ENCODE measurements at places on chromosomes 3 and 15. TPM values are rescaled to one million over a fixed set of nuclear protein-coding genes. Genes with fewer than 3 reads are reported as not detected.

DNA sequence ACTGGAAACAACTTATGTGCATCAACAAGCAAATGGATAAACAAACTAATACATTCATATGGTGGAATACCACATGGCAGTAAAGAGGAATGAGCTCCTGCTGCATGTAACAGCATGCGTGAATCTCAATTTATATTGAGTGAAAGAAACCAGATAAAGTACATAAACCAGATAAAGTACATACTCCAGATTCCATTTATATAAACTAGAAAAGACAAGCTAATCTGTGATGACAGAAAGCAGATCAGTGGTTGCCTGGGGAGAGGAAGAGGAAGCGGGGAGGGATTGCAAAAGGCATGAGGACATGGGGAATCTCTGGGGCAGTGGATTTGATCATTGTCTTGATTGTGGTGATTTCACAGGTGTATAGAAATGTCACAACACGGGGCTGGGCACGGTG, 34.2 kb downstream of the LIMD1 start:
- no peak for DNase-seq

DNA sequence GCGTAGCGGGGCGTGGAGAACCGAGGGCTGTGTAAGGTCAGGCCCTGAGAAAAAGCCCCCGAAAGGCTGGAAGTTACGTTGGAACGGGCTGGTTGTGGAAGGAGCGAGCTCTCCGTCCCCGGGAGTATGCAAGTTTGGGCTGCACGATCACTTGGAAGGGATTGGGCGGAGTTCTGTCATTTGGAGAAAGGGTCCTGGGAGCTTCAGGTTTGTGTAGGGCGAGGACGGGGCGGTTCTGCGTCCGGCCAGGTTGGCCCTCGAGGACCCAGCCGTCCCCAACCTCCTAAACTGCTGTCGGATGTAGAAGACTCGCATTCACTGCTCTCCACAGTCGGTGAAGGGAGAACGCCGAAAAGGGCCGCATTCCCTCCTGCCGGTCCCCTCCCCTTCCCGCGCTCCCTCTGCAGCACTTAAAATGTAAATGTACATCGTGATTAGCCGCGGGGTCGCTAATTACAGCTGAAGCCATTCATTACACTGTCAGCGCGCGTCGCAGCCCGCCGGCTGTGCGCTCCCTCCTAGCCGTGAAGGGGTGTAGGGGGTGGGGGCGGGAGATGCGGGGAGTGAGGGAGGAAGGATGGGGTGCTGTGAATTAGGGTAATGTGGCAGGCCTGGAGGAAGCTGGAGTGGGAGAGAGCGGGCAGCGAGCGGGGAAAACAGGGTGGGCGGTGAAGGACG, 2.5 kb upstream of the RPP25 start:
- no peak for DNase-seq

DNA sequence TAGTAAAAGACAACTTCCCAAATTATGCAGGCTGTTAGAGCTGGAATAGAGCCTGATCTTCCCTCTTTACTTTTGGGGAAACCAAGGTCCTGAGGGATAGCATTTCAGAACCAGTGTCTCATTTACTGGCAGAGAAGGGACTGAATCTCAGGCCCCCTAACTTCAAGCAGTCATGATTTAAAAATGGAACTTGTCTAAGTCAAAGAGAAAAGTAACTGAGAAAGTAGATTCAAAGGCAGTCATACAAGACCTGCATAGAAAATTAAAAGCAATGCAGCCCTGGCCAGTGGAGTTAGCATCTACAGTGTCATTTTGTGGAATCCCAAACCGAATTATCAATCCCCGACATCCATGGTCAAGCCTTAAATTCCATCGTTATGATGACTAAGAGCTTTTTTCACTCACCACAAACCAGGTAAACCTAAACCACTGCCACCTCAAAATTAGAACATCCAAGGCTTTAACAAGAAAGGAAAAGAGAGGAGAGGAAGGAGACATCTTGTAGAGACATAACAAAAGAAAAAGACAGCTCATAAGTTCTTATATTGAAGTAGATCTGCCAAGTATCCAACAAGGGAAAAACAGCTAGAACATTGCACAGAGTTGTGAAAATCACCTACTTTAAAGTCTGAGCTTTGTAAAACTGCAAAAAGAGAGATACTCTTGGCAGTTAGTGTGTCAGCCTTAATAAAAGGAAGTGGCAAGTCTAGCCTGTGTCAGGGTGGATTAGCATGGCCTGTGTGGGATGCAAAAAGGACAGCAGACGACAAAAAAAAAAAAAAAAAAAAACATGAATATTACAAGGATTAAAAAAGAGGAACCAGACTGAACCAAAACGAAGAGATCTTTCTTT, 54.1 kb upstream of the CCR2 start:
- no peak for DNase-seq

DNA sequence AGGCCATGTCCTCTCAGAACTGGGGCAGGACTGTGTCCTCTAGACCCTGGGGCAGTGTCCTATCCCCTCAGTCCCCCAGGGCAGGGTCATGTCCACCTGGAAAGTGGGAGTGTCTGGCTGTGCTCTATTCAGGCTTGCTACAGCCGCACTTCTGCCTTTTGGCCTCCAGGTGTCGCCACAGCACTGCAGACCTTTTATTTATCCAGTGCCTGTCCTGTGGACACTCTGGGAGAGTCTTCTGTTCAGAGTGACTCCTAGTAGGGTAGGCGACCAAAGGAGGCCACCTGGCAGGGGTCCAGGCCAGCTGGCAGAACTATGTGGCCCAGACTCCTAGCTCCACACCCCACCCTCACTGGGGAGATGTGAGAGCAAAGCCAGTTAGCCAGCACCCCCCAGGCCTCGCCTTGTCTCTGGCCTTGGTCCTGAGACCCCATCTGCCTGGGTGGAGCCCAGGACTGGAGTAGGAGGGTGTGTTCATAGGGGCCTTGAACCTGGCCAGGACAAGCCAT, 3.9 kb downstream of the TMIE start:
- peak; percentile 75 for DNase-seq

GRCh38 chr3:194995334-194995733, 275.6 kb downstream of the XXYLT1 start:
- no peak for DNase-seq

The CAMKV gene
- total RNA-seq, result not detected

DNA sequence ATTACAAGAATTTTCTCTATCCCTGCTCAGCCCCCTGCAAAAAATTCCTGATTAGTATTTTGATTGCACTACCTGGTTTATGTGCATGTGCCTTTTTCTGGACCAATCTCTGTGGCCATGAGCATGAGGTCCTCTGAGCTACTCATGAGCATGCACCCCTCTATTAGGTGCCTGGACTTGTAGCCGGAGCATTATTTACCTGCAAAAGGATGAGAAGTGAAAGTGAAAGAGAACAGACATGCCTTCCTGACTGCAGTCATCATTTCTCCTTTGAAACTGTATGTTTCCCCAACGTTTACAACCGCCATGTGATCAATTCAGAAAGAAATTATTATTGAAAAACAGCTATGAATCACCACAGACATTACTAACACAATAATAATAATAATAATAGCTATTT, 1008.8 kb downstream of the ROBO2 start:
- no peak for DNase-seq

Data from CD8-positive, alpha-beta T cell (primary cell).